ENCODE measurements at places on chromosomes 4 and X. TPM values are rescaled to one million over a fixed set of nuclear protein-coding genes. Genes with fewer than 3 reads are reported as not detected.

Gene CACNA1F
- total RNA-seq, result 1.3 TPM

Gene SPARCL1
- 380 TPM for total RNA-seq

Gene RAB33A
- total RNA-seq, result 1.1 TPM

Gene DRD5
- not detected for total RNA-seq

Gene GPRIN3
- 27.5 TPM for total RNA-seq

GRCh38 chr4:134320048-134320447, 118.5 kb upstream of the PABPC4L start:
- DNase-seq, result no peak

DNA sequence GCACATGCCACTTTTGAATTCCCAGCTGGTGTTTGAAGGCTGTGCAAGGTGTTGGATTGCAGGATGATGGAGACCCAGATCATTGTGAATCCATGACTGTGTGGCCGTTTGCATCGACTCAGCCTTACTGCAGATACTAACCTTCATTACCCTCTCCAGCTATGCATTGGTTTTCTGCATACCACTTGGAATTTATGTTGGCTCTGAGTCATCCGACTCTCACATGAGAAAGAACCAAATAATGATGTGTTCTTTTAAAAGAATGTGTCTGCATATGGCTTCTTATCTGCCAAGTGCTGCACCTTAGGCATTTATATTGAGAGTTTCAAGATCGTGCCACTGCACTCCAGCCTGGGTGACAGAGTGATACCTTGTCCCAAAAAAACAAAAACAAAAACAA, 106.7 kb upstream of the PRKX start:
- no peak for DNase-seq

- DNase-seq, result peak; percentile 68
These were observed 8.3 kb upstream of the BCOR start for GRCh38 chrX:40105835-40106675.

GRCh38 chr4:54225598-54226403, 3.3 kb upstream of the PDGFRA start:
- DNase-seq, result peak; percentile 69

DNA sequence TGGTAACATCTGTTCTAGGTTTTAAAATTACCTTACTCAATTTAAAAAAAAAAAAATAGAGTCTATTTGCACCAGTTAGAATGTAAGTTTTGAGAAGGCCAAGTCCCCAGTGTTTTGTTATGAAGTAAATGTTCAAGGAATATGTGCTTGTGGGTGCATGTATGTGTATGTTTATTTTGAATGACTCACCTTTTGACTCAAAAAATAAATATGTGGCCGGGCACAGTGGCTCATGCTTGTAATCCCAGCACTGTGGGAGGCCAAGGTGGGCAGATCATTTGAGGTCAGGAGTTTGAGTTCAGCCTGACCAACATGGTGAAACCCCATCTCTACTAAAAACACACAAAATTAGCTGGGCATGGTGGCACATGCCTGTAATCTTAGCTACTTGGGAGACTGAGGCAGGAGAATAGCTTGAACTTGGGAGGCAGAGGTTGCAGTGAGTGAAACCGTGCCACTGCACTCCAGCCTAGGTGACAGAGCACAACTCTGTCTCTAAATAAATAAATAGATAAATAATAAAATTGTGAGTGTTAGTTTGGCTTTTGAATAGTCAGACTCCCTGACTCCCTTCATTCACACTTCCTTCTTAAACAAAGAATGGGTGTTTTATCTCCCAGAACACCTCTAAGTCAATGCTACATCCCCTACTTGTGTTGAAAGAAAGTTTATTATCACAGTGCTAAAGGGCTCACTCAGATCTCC, 511.3 kb upstream of the PCDH7 start:
- no peak for DNase-seq

DNA sequence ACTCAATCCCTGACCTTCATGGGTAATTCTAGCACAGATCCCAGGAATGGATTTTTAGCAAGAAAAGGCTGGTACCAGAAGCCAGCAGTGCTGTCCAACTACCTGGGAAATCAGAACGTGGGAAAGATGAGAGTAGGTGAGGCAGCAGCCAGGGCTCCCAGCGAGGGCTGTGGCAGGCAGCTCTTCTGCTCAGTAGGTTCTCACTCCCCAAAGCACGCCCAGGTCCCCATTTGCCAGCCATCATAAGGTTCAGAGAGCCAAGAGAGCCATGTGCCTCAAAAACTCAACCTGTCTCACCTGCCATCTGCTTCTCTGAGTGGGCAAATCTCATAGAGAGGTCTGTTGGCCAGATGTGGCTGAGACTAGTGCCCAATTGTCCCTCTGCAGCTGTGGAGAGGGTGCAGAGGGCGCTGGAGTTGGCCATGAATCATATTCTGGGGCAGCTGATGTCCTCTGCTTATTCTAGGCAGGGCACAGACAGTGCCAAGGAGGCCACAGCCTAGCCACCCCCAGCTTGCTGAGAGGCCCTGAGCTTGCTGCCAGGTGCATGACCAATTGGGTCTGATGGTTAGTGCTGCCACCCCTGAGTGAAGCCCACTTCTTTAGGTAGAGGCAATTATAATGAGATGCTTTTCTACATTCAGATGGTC, 81.7 kb upstream of the GATB start:
- no peak for DNase-seq

GRCh38 chr4:170388255-170388654, 298.5 kb upstream of the AADAT start:
- DNase-seq, result no peak

GRCh38 chr4:154014407-154015321, 225.8 kb upstream of the SFRP2 start:
- no peak for DNase-seq

DNA sequence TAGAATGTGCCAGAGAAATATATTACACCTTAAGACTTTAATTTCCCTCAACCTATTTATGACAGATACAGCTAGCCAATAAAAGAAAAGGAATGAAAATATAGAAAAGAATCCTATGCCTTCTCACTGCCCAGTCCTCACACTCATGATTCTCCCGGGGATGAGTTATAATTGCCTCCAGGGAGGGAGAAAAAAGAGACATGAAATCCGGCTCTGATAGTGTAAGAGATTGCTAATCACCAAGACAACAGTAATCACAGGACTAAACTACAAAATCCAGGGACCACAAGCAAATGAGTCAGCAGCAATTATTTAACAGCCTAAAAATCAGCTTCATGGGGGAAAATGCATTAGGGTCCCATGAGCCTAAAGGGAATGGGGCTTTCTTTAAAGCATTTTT, 95.9 kb upstream of the DUSP21 start:
- no peak for DNase-seq

DNA sequence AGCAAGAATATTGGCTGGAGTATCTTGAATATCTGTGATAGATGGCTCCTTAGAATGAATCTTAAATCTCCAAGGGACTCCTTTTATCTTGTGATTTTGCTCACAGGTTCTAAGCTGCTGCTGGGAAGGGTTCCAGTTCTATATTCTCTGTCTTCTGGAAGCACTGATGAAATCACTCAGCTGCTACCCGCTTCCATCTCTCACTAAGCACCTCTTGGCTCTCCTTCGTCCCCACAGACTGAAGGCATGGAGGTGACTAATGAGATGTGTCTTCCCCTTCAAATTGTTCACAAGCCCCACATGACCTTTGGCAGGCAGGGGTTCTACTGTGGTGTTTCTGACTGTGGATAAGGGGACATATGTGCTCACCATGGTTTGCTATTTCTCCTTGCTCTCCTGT, 75.9 kb downstream of the C4orf51 start:
- DNase-seq, result no peak

DNA sequence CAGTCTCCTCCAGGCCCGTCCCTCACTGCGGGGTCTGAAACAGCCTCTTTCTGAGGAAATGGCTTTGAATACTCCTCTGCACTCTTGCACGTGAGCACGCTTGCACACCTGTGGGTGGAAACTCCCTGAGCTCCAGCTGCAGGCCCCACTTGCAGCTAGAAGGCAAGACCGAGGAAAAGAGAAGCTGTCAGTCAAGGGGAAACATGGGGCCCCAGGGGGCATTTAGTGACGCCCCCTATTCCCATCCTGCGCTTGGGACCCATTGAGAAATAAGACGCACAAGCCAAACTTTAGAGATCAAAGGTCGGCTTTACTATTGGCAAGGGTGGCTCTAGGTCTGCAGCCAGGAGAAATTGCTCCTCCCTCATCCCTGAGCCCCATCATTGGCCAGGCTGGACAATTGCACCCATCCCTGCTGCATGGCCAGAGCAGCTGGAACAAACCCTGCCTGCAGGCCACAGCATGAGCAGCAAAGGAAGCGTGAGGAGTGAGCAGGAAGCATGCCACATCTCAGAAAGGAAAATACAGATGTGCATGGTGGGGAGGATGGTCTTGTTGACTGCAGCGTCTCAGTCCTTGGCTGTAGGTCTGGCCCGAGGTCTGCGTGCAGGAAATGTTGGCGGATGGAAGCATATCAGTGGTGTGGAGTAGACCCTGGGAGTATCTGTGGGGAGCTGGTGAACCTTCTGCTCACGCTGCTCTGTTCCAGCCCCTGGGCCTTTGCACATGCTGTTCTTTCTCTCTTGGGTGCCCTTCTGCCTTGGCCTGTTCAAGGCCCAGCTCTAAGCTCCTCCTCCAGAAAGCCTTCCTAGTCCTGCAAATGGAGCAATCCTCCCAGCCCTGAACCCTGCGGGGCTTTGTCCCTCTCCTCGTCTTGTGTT, 93.9 kb downstream of the PSAPL1 start:
- DNase-seq, result no peak

DNA sequence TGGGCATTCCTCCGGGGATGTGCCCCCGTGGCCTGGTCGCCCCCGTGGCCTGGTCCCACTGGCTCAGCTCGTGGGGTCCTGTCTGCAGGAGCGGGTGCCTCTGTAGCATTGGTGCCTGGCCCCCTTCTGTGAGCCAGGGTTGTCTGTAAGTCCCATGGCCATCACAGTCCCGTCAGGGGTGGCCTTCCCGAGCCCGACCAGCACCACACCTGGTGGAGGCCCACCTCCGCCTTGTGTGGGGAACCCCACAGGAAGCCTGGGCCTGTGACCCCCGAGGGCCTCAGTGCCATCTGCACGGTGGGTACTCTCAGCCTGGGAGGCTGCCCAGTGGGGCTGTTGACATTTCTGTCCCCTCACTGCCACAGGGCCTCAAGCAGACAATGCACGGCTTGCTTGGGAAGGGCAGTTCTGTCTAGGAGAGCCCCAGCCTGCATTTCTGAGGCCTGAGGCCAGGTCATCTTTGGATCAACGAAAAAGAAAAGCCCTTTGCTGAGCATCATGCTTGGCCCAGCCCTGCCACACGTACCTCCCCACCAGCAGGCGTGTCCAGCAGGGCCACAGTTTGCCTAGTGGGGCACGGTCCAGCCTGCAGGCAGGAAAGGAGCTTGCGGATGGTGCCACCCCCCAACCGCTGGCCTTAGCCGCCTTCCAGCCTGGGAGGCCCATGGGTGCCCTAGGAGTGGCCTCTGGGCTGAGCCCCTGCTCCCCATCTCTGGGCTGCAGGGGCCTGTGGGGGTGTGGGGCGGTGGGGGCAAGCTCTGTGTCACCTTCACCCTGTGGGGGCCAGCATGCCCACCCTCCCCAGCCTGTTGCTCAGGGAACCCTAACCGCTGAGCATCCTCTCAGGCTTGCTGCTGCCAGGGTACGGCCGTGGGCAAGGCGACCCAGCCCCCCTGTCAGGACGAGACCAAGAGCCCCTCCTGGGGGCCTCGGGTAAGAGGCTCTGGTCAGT, 23.2 kb downstream of the NKX1-1 start:
- DNase-seq, result peak; percentile 70

DNA sequence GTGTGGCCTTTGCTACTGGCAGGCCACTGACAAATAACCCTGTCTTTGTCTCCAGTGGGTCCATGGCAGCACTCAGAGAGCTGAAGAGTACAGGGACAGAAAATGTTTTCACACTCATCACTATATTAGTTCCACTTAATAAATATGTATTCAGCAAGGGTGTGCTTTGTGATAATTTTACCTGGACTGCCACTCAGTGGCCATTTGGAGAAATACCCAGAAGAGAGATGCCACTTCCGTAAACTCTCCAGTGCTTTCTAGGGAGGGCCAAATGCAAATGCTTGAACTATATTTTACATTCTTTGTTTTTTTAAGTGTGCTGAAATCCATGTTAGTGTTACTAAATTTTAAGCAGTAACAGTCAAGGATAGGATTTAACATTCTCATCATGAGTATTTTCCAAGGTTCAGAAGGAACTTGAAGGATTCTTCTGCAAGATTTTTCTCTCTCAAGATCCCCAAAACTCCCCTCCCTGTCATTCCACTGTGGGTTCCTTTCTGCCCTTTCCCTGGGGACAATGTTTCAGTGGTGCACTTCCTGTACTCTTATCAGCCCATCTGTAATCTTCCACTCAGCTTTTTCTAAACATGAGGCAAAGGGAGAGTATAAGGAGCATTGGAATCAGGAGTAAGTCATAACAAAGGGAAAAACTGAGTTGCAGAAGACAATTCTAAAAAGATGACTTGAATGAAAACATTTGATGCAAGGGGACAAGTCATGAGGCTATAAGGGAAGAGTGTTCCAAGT, 46.0 kb downstream of the TFDP3 start:
- DNase-seq, result no peak

GRCh38 chrX:74536832-74537371, 77.5 kb downstream of the RLIM start:
- no peak for DNase-seq

- no peak for DNase-seq
These were observed 33.2 kb downstream of the NPY2R start for GRCh38 chr4:155241664-155242063.

DNA sequence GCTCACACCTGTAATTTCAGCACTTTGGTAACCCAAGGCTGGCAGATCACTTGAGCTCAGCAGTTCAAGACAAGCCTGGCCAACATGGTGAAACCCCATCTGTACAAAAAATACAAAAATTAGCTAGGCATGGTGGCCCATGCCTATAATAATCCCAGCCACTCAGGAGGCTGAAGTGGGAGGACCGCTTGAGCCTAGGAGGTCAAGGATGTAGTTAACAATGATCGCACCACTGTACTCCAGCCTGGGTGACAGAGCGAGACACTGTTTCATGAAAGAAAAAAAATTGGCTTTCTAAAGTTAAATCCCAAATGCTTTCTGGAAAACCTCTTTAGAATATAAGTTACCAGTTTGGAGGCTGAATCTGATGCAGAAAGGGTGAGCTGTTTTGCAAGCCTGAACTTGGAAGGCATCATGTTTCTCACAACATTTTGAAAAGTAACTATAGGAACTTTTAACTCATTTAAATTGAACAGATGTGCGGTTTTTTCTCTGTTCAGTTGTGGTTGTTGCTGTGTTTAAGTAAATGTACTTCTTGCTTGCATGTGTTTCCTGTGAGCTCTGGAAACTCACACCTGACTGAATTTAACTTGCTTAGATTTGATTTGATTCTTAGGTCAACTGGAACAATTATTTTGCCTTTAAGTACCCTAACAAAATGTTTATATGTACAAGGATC, 39.8 kb upstream of the TMEM131L start:
- DNase-seq, result no peak

DNA sequence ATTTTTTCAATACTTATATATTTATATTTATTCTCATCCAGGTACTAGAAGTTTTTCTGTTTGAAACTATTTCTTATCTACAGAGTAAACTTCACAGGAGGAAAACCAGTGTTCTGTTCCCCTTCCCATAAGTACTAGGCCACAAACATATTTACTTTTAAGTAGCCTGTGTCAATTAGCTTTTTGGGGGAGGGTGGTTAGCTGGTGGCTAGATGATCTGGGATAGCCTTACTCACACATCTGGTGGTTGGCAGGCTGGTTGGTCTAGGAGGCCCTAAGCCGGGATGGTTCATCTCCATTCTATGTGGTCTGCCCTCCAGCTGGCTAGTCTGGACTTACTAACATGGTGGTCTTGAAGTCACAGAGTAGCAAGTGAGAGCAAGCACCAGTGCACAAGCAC, 6.2 kb downstream of the JADE3 start:
- DNase-seq, result no peak

All from upper lobe of left lung (tissue), 6 donors.